Spleen (tissue), 13 donors: ENCODE measurements at places on chromosomes 2 and 18. TPM values are rescaled to one million over a fixed set of nuclear protein-coding genes. Genes with fewer than 3 reads are reported as not detected.

DNA sequence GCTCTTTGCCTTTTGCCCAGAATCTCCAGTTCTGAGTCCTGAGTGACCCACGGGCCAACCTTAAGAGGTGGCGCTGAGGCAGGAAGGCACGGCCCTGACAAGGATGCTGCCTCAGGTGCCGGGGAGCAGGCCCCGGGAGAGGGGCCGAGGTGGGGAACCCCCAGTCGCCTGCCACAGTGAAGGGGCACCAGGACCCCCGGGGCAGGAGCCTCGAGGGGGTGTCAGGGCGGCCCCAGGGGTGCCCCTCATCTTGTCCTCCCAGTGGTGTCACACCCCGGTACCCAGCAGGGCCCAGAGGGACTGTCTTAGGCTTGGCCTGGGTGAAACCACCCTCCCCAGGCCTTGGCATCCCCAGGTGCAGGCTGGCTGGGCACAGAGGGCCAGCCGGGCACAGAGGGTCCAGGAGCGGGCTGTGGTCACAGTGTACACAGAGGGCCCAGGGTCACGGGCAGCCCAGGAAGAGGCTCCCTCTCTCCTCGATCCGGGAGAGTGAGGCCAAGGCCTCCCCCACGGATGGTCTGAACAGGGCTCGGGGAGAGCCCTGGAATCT is 1.0 kb downstream of the PDCD1 start:
- peaks cover 20% of the 10 kb centered on the region for H3K27me3 ChIP-seq
- no peak overlapping the region for H3K4me3 ChIP-seq
- H3K36me3 ChIP-seq: peaks cover 2% of the 10 kb centered on the region

NCKAP5 gene
- 4.7 TPM for total RNA-seq

GRCh38 chr2:141103216-141103615 is 1027.6 kb downstream of the LRP1B start:
- H3K4me1 ChIP-seq: no peaks in the 10 kb centered on the region
- H3K36me3 ChIP-seq: no peaks in the 10 kb centered on the region
- no peaks in the 10 kb centered on the region for H3K27me3 ChIP-seq
- H3K4me3 ChIP-seq: no peak overlapping the region
- no peak overlapping the region for H3K27ac ChIP-seq

GRCh38 chr2:144217853-144218633 is 301.9 kb downstream of the ZEB2 start:
- H3K27ac ChIP-seq: no peak overlapping the region
- peaks cover 17% of the 10 kb centered on the region for H3K4me1 ChIP-seq
- H3K4me3 ChIP-seq: no peak overlapping the region
- H3K36me3 ChIP-seq: no peaks in the 10 kb centered on the region

ZBTB14 gene
- 21.9 TPM for total RNA-seq

- DNase-seq: no peak
- no peak overlapping the region for H3K4me3 ChIP-seq
- H3K4me1 ChIP-seq: no peaks in the 10 kb centered on the region
- H3K36me3 ChIP-seq: no peaks in the 10 kb centered on the region
- no peaks in the 10 kb centered on the region for H3K27me3 ChIP-seq
These were observed 230.0 kb upstream of the RASGRP3 start for GRCh38 chr2:33246432-33246831.

SNRNP200 gene
- total RNA-seq: 130 TPM

PLGLB1 gene
- 5.8 TPM for total RNA-seq

UGT1A5 gene
- not detected for total RNA-seq

DNA sequence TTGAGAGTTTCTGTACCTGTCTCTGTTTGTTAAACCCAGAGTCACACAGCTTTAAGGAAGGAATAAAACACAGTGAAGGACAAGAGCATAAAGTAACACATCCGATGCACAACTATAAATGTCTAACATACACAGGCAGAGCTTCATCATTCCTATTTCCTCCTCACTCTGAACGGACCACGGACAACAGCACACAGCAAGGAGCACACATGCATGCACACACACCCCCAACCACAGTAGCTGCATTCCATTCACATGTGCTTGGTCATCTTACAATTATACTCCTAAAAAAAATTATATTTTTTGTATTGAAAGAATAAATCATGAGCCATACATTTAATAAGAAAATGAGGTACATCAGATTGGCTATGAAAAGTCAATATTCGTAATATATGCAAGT is 58.3 kb downstream of the ID2 start:
- H3K27ac ChIP-seq: no peak overlapping the region
- no peak for DNase-seq
- no peaks in the 10 kb centered on the region for H3K4me1 ChIP-seq
- no peaks in the 10 kb centered on the region for H3K27me3 ChIP-seq
- no peak overlapping the region for H3K4me3 ChIP-seq
- H3K36me3 ChIP-seq: peaks cover 70% of the 10 kb centered on the region

- H3K4me1 ChIP-seq: no peaks in the 10 kb centered on the region
- H3K36me3 ChIP-seq: no peaks in the 10 kb centered on the region
- DNase-seq: no peak
- no peaks in the 10 kb centered on the region for H3K27me3 ChIP-seq
- H3K27ac ChIP-seq: no peak overlapping the region
- H3K4me3 ChIP-seq: no peak overlapping the region
These were observed 105.2 kb downstream of the NETO1 start for GRCh38 chr18:72762515-72763122.

GRCh38 chr2:239612133-239612532 is 211.3 kb upstream of the HDAC4 start:
- H3K27me3 ChIP-seq: no peaks in the 10 kb centered on the region
- no peak overlapping the region for H3K27ac ChIP-seq
- H3K4me3 ChIP-seq: no peak overlapping the region

GRCh38 chr2:135050684-135051083 is 1.4 kb upstream of the RAB3GAP1 start:
- H3K4me1 ChIP-seq: peaks cover 26% of the 10 kb centered on the region
- no peak overlapping the region for H3K27ac ChIP-seq
- no peaks in the 10 kb centered on the region for H3K27me3 ChIP-seq
- peaks cover 5% of the 10 kb centered on the region for H3K36me3 ChIP-seq

- H3K4me1 ChIP-seq: no peaks in the 10 kb centered on the region
- H3K4me3 ChIP-seq: no peak overlapping the region
- no peak overlapping the region for H3K27ac ChIP-seq
- no peaks in the 10 kb centered on the region for H3K36me3 ChIP-seq
- no peak for DNase-seq
These were observed 3.8 kb downstream of the DSG1 start for GRCh38 chr18:31321719-31322118.

- H3K27me3 ChIP-seq: no peaks in the 10 kb centered on the region
- no peak overlapping the region for H3K27ac ChIP-seq
- H3K36me3 ChIP-seq: no peaks in the 10 kb centered on the region
- H3K4me1 ChIP-seq: peaks cover 15% of the 10 kb centered on the region
- DNase-seq: no peak
- no peak overlapping the region for H3K4me3 ChIP-seq
These were observed 187.1 kb downstream of the SH3RF3 start for GRCh38 chr2:109316091-109316490.

DNA sequence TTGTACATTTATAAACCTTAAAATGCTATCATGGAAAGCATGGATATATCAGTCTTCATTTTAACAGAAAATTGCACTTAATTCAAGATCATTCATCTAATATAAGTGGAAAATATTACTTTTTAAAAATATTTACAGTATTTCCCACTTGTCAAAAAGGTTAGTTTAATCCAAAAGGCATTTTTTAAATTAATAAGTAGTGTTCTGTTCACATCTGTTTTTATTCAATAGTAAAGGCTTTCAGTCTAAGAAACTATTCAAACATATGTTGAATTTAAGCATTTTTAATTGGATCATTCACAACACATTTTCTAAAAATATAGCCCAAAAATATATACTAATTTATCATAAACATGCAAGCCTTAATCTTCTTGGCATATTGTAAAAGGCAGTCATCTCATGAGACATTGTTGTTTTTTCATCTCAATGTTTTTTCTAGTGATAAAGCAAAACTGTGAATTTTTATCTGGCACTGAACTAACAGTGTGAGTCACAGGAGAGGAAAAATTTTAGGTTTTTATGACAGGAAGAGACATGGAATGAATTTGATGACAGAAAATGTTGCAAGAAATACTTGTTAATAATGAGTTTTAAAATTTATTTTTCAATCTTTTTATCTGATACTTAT is 1642.5 kb upstream of the TMEFF2 start:
- H3K36me3 ChIP-seq: no peaks in the 10 kb centered on the region
- no peak overlapping the region for H3K4me3 ChIP-seq
- H3K27ac ChIP-seq: no peak overlapping the region
- no peak for DNase-seq
- no peaks in the 10 kb centered on the region for H3K27me3 ChIP-seq

TLX2 gene
- total RNA-seq: not detected

GRCh38 chr2:76009484-76009883 is 298.8 kb upstream of the GCFC2 start:
- no peaks in the 10 kb centered on the region for H3K4me1 ChIP-seq
- no peaks in the 10 kb centered on the region for H3K36me3 ChIP-seq
- no peak overlapping the region for H3K27ac ChIP-seq
- H3K4me3 ChIP-seq: no peak overlapping the region

DNA sequence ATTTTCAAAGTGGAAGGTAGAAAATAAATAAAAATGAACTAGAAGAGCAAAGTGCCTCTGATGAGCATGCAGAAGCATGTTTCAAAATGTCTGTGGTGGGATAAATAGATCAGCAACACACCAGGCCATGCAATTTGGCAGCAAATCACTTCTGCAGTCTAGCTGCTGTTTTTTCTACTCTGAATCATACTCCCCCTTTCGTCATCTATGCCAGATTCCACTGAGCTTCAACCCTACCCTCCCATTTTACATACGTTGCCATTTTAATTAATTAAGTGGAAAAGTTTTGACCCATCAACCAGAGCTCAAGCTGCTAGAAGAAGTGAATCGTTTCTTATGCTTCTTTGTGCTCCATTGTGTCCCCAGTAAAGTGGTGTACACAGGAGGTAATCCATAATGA is 79.3 kb downstream of the NRXN1 start:
- H3K4me1 ChIP-seq: no peaks in the 10 kb centered on the region
- H3K27ac ChIP-seq: no peak overlapping the region
- no peaks in the 10 kb centered on the region for H3K27me3 ChIP-seq

IFIH1 gene
- total RNA-seq: 53.8 TPM

DNA sequence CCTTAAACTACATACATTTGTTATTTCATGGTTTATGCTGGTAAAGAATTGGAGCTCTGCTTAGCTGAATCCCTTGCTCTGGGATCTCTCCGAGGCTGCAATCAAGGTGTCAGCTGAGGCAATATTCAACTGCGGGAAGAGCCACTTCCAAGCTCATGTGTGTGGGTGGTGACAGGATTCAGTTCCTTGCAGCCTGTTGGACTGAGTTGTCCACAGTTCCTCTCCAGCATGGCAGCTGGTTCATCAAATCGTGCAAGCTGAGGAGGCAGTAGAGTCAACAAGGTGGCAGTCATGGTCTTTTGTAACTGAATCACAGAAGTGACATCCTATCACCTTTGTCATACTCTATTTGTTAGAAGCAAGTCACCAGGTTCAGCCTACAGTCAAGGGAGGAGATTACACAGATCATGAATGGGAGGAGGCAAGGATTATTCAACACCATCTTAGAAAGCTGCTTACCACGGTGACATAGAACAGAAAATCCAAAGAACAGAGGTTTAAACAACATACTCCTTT is 56.9 kb downstream of the CTIF start:
- no peak for DNase-seq
- H3K27me3 ChIP-seq: no peaks in the 10 kb centered on the region
- no peak overlapping the region for H3K27ac ChIP-seq
- no peak overlapping the region for H3K4me3 ChIP-seq
- no peaks in the 10 kb centered on the region for H3K36me3 ChIP-seq

DNA sequence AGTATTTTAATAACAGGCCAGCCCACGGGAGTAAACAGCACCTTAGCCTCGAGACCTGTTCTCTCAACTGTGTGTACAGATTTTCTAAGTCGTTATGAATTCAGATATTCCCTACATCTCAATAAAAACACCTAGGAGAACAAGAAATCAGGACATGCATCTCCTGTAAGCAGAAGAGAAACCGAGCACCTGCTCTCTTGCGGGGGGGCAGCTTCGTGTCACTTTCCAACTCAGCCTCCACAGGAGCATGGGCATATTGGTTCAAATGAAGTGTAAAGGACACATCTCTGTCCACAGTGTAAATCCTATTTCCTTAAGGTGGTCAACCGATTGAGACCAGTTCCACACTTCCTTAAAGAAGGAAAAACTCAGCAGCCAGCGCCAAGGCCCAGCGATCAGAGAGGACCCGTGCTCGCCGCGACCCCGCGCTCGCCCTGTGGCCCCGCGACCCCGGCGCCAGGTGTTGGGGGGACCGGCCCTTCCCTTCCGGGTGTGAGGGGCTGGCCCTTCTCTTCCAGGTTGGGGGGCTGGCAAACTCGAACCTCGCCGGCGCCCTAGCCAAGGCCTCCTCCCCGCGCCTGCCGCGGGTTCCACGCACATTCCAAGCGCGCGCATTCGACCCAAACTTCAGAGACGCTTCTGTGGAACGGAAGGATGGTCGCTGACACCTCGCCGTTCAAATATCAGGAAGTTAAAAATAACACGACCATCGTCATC is 652 bp downstream of the SH3YL1 start:
- no peaks in the 10 kb centered on the region for H3K27me3 ChIP-seq
- H3K27ac ChIP-seq: peak overlapping the region; percentile 80
- peak; percentile 87 for DNase-seq
- peaks cover 42% of the 10 kb centered on the region for H3K4me1 ChIP-seq
- H3K36me3 ChIP-seq: no peaks in the 10 kb centered on the region

DNA sequence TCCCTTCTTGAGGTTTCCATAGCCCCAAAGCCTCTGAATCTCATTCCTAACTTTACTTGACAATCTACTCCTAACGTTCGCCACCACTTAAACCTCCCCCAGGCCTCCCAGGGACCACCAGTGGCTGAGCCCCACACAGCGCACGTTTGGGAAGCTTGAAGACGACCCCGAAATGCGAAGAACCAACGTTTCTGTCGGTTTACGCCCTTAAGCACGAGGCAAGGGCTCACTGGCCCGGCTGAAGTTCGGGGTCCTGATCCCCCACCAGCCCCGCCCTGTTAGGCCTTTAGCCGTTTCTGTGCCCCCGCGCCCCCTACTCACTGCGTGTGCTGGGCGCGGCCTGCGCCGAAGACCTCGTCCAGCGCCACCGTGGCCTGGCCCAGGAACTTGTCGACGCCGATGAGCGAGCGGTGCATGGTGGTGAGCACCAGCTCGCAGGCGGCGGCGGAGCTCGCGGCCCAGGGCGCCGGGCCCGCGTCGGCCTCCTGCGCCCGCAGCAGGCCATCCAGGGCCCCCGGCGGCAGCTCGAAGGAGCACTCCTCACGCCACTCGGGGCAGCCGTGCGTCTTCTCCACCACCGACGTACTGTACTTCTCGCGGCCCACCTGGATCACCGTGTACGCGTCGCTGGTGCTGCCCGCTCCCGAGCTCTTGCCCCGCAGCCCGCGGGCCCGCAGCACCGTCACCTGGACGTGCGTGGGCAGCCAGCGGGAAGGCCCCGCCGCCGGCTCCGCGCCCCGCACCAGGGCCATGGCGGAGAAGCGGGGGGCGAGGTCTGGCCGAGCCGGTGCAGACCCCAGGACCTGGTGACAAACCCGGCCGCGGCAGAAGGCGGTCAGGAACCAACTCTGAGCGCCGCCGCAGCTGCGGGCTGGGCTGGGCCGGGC is 479 bp downstream of the RAB11FIP5 start:
- peak; percentile 85 for DNase-seq
- no peaks in the 10 kb centered on the region for H3K36me3 ChIP-seq
- peaks cover 10% of the 10 kb centered on the region for H3K27me3 ChIP-seq
- peak overlapping the region; percentile 74 for H3K4me3 ChIP-seq
- peaks cover 25% of the 10 kb centered on the region for H3K4me1 ChIP-seq
- H3K27ac ChIP-seq: peak overlapping the region; percentile 70

GRCh38 chr2:205405752-205406151 is 276.5 kb upstream of the NRP2 start:
- no peak for DNase-seq
- no peaks in the 10 kb centered on the region for H3K27me3 ChIP-seq
- no peak overlapping the region for H3K4me3 ChIP-seq
- H3K27ac ChIP-seq: no peak overlapping the region
- H3K4me1 ChIP-seq: no peaks in the 10 kb centered on the region
- H3K36me3 ChIP-seq: no peaks in the 10 kb centered on the region
